ENCODE measurements at places on chromosomes 5 and 9. TPM values are rescaled to one million over a fixed set of nuclear protein-coding genes. Genes with fewer than 3 reads are reported as not detected.

GRCh38 chr5:41707853-41708603, 162.2 kb downstream of the OXCT1 start:
- no peak overlapping the region for H3K4me3 ChIP-seq
- no peaks in the 10 kb centered on the region for H3K36me3 ChIP-seq
- H3K27me3 ChIP-seq, result no peaks in the 10 kb centered on the region

GRCh38 chr5:148042881-148043280, 20.9 kb upstream of the SPINK5 start:
- no peak overlapping the region for H3K27ac ChIP-seq
- no peak overlapping the region for H3K4me3 ChIP-seq
- DNase-seq, result no peak
- H3K4me1 ChIP-seq, result no peaks in the 10 kb centered on the region
- H3K36me3 ChIP-seq, result no peaks in the 10 kb centered on the region
- no peaks in the 10 kb centered on the region for H3K27me3 ChIP-seq

DNA sequence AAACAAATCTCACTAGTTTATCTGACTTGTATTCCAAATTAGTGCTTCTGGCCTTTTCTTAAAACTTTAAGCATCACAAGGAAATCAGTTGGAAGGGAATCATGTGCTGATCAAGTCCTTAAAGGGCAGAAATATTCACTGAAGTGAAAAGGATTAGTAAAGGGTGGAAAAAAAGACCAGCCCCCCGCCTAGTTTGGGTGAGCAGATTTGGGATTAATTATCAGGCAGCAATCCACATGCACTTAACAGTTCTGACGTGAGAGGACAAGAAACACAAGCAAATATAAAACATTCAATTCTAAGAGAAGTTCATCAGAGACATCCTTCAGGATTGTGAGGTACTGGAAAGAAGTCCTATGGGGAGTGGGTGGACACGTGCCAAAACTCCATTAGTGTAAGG, at the start of gene TYRP1:
TSS of gene TYRP1 (plus strand) at position 245 of the 400 bp plus-strand sequence. CDS start 612 bp downstream, outside the sequence.
- H3K4me3 ChIP-seq, result no peak within 1 kb of the TSS
- H3K27me3 ChIP-seq, result no peaks in the 10 kb centered on the region
- no peak within 1 kb of the TSS for H3K27ac ChIP-seq

DNA sequence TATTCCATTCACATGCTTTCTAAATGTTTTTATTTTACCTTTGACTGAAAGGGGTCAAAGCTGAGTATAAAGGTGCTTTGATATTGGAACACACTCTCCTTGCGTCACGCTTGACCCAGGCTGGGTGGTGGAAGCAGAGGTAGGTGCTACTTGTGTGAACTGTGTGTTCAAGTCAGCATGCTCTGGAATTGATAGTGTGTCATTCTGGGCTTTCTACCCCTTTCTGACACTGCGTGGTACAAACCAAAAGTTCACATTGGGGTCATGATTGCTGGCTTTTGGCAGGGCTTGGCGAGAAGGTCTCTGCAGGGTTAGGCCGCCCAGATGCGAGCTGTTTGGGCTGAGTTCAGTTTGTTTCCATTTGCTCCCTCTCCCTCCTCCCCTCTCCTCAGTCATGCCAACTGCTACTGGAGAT, 131.8 kb downstream of the ADAMTSL1 start:
- no peak overlapping the region for H3K4me3 ChIP-seq
- H3K27me3 ChIP-seq, result no peaks in the 10 kb centered on the region
- H3K27ac ChIP-seq, result peak overlapping the region; percentile 70
- H3K4me1 ChIP-seq, result peaks cover 9% of the 10 kb centered on the region
- DNase-seq, result no peak

GRCh38 chr5:142630927-142631539, 54.9 kb downstream of the FGF1 start:
- H3K27ac ChIP-seq, result no peak overlapping the region
- H3K4me1 ChIP-seq, result no peaks in the 10 kb centered on the region
- no peak for DNase-seq
- H3K4me3 ChIP-seq, result no peak overlapping the region

Gene IL7R
- total RNA-seq, result 1.5 TPM

Gene CCL27
- total RNA-seq, result not detected

Gene PCDHB3
- 0.09 TPM for total RNA-seq

Gene NEUROG1
- total RNA-seq, result not detected

Gene ANKRD55
- 0.37 TPM for total RNA-seq

All from liver (tissue), 10 donors.